CD4-positive, alpha-beta T cell (primary cell): ENCODE measurements at places on chromosomes 1 and 21. TPM values are rescaled to one million over a fixed set of nuclear protein-coding genes. Genes with fewer than 3 reads are reported as not detected.

Gene HSD3B2
- total RNA-seq = not detected

DNA sequence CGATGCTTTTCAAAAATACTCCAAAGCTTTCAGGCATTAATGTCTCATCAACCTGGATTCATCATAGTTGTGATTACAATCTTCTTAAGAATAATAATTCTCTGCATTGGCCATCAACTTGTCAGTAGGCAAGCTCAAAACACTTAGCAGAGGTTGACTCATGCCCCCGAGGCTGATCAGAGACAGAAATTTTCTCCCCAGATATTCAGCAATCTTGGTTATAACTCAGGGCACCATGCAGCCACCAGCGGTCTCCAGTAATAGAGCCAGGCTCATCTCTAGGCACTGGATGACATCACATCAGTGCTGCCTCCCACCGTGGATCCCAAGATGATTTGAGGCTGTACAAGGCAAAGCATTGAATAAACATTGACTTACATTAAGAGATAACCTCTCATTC is 14.3 kb upstream of the IFFO2 start:
- peaks cover 3% of the 10 kb centered on the region for H3K4me1 ChIP-seq
- no peaks in the 10 kb centered on the region for H3K36me3 ChIP-seq
- H3K27me3 ChIP-seq = no peaks in the 10 kb centered on the region
- DNase-seq = no peak

Gene SORT1
- total RNA-seq = 0.22 TPM

- peaks cover 17% of the 10 kb centered on the region for H3K4me1 ChIP-seq
- no peak overlapping the region for H3K4me3 ChIP-seq
- H3K36me3 ChIP-seq = peaks cover 14% of the 10 kb centered on the region
- H3K27me3 ChIP-seq = no peaks in the 10 kb centered on the region
Observed at GRCh38 chr1:45018599-45019230, 6.7 kb downstream of the UROD start.

Gene TMPRSS3
- total RNA-seq = 1.5 TPM

GRCh38 chr21:34992736-34993398 is 56.2 kb downstream of the RUNX1 start:
- no peak overlapping the region for H3K4me3 ChIP-seq
- peaks cover 23% of the 10 kb centered on the region for H3K36me3 ChIP-seq
- H3K4me1 ChIP-seq = peaks cover 83% of the 10 kb centered on the region
- H3K27me3 ChIP-seq = no peaks in the 10 kb centered on the region
- H3K27ac ChIP-seq = no peak overlapping the region

Gene NUF2
- total RNA-seq = 1.8 TPM

Gene FOXE3
- total RNA-seq = not detected

Gene EFNA1
- 4.2 TPM for total RNA-seq
